ENCODE measurements at places on chromosomes 1 and 21. TPM values are rescaled to one million over a fixed set of nuclear protein-coding genes. Genes with fewer than 3 reads are reported as not detected.

- no peaks in the 10 kb centered on the region for H3K4me1 ChIP-seq
- no peak overlapping the region for H3K27ac ChIP-seq
- no peak overlapping the region for H3K4me3 ChIP-seq
- H3K27me3 ChIP-seq, result no peaks in the 10 kb centered on the region
- no peaks in the 10 kb centered on the region for H3K36me3 ChIP-seq
These were observed 39.1 kb upstream of the NHLH2 start for GRCh38 chr1:115879977-115880376.

DNA sequence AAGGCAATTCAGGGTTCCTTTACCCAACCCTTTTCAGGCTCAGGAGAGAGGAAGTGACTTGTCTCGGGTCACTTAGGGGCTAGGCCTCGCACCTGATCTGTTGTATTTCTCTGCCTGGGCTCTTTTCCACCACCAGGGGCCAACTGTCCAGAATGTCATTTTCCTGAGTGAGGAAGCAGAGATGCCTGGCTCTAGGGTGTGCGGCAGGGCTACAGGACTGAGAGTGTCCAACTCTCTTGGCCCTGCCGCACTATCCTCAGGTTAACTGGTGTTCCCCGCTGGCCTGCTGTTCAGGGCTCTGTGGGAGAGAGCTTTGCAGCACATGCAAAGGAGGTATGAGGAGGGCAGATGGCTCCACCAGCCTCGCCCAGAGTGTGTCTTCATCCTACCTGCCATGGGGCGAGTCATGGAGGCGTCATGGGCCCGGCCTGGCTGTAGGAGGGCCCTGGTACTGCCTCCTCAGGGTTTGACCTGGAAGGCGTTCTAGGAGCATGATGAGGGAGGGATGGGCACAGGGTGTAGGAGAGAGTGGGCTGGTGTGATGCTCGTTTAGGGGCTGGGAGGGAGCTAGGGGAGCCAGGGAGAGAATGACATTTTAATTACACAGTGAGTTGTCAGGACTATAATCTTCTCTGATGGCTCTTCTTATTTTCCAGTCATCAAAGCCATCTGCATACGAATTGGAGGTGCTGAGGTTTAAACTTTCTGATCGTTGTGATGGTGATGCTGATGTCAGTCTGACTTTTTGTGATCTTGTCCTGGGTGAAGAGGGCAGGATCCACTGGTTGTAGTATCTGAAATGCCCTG is 128.3 kb downstream of the NOS1AP start:
- H3K4me3 ChIP-seq, result no peak overlapping the region
- H3K4me1 ChIP-seq, result peaks cover 29% of the 10 kb centered on the region
- DNase-seq, result no peak
- H3K27me3 ChIP-seq, result no peaks in the 10 kb centered on the region
- no peaks in the 10 kb centered on the region for H3K36me3 ChIP-seq
- no peak overlapping the region for H3K27ac ChIP-seq

DNA sequence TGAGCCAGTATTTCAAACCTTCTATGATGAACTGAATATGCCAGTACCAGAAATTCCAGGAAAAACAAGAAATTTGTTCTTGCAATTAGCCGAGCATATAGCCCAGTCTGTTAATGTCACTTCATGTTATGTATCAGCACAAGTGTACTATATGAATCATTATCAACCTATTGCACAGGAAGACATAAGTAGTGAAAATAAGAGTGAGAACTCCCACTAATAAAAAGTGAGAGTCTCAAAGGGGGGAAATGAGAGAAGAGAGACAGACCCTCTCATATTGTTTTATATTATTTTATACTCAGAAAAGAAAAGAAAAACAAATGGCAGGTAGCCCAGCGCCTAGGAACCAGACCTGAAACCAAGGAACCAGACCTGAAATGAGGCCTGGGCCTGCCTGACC is 16.2 kb downstream of the JMJD4 start:
- H3K4me1 ChIP-seq, result no peaks in the 10 kb centered on the region
- H3K4me3 ChIP-seq, result no peak overlapping the region
- H3K27me3 ChIP-seq, result no peaks in the 10 kb centered on the region
- no peak for DNase-seq
- H3K36me3 ChIP-seq, result no peaks in the 10 kb centered on the region
- no peak overlapping the region for H3K27ac ChIP-seq

GRCh38 chr1:22256213-22256512 is 113.3 kb upstream of the WNT4 start:
- H3K36me3 ChIP-seq, result no peaks in the 10 kb centered on the region
- H3K4me1 ChIP-seq, result no peaks in the 10 kb centered on the region
- no peak overlapping the region for H3K4me3 ChIP-seq

HES5 gene
- 28.2 TPM for total RNA-seq

FCGR3B gene
- total RNA-seq, result not detected

- no peaks in the 10 kb centered on the region for H3K27me3 ChIP-seq
- DNase-seq, result no peak
- no peaks in the 10 kb centered on the region for H3K36me3 ChIP-seq
- no peak overlapping the region for H3K4me3 ChIP-seq
These were observed 203.0 kb downstream of the RWDD3 start for GRCh38 chr1:95437011-95437410.

CD58 gene
- 4.2 TPM for total RNA-seq

DNA sequence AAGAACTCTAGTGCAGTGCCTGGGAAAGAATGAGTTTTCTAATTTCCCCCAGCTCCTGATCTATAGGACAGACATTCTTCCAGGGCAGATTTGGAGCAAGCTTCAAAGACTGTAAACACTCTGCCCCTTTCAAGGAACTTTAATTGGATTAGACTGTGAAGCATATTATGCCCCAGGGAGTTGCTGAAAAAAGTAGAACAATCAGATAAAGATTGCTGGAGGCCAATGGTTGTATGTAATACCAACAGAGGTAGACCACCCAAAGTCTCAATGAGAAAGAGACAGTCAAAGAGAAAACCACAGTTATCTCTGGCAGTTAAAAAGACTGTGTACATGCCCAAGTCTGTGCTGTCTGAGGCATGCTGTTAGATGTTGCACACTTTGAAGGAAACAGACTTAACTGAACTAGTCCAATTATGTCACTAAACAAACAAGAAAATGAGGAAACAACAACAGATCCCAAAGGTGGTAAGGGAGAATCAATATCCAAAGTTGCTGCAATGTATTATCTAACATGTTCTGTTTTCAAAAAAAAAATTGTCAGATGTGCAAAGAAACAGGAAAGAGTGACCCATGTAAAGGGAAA is 24.4 kb downstream of the C4BPA start:
- H3K4me1 ChIP-seq, result no peaks in the 10 kb centered on the region
- H3K4me3 ChIP-seq, result no peak overlapping the region
- peaks cover 3% of the 10 kb centered on the region for H3K36me3 ChIP-seq
- no peaks in the 10 kb centered on the region for H3K27me3 ChIP-seq

CD5L gene
- not detected for total RNA-seq

DNA sequence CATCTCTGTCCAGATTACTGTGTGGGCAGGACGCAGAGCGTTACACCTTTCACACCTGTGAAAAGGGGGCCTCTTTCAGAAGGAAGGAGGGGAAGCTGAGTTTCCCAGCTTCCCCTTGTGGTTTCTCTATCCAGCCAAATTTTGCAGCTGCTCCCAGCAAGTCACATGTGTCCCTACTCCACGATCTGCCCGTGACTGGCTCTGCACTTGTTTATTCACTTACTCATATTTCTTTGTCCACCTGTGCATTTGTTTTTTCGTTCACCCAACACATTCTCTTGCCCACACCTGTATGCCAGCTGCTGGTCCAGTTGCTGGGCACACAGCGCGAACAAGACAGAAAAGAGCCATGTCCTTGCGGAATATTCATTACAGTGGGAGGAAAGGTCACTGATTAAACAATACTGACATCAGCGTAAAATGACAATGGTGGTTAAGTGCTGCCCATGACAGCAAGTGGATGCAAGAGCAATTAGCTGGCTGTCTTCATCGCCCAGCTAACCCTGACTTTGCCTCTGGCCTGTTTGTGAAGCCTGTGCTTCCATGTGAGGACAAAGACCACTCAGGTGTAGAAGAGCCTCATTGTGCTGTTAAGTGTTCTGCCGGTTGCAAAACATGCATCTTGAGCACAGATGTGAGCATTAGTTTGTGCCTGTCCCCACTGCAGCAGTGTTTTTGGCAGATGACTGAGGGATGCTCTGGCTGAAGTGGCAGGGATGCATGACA is 28.6 kb upstream of the NEK2 start:
- peaks cover 24% of the 10 kb centered on the region for H3K27me3 ChIP-seq
- H3K4me3 ChIP-seq, result no peak overlapping the region
- H3K27ac ChIP-seq, result no peak overlapping the region
- DNase-seq, result no peak
- H3K4me1 ChIP-seq, result no peaks in the 10 kb centered on the region

DNA sequence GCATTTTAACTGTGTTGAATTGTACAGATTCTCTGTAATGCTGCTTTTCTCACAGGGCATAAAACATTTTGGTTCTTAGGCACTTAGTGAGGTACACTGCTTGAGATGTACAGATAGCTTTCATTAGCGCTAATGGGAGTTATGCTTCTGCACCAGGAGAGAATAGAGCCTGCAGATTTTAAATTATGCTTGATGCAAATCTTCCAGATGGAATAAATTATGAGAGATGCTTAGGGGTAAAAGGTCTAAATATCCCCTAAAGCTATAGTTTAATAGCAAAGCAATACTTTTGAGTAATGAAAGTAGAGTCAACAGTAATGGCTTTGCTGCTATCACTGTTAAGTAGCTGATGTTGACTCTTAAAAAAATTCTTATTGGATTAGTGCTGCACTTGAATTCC is 248.9 kb downstream of the S1PR1 start:
- H3K27me3 ChIP-seq, result no peaks in the 10 kb centered on the region
- DNase-seq, result no peak
- H3K27ac ChIP-seq, result no peak overlapping the region
- H3K4me3 ChIP-seq, result no peak overlapping the region
- peaks cover 4% of the 10 kb centered on the region for H3K4me1 ChIP-seq

LCE2A gene
- not detected for total RNA-seq

DNA sequence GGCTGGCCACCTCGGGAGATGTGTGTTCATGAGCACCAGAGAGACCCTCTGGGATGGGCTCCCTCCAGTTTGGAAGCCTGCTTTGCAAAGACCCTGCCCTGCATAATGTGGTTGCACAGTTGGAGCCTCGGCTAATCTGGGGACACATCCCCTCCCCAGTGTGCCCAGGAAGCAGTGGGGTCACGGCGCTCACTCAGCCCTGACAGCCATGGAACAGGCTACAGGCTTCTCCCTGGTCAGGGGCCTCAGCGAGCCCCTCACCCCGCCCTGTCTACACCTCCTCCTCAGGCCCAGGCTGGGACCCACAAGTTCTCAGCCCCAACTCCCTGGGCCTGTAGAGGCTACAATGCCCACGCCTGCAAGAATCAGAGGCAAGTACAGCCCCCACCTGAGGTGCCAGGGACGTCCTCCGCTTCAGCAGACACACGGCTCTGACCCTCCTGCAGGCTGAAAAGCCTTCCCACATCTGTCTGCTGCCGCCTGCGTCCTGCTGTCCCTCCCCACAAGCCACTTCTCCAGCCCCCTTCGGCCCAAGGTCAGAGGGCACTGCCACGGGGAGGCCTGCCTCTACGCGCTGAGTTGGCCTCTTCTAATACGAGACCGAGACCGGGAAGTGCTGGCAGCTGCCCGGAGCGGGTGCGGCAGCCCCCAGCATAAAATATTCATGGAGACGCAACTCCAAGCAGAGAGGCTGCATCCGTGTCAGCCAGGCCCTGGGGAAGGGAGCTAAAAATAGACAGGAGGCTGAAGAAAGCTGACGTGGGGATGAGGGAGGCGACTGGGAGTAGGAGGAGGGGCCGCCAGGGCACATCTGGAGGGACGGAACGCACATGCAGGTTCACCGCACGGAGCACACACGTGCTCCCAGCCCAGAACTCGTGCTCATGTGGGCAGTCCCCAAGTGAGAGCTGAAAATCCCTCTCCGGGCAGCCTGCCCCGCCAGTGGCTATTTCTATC is 15.2 kb upstream of the GPR153 start:
- H3K27me3 ChIP-seq, result no peaks in the 10 kb centered on the region
- H3K27ac ChIP-seq, result peak overlapping the region; percentile 29
- H3K4me3 ChIP-seq, result no peak overlapping the region

DNA sequence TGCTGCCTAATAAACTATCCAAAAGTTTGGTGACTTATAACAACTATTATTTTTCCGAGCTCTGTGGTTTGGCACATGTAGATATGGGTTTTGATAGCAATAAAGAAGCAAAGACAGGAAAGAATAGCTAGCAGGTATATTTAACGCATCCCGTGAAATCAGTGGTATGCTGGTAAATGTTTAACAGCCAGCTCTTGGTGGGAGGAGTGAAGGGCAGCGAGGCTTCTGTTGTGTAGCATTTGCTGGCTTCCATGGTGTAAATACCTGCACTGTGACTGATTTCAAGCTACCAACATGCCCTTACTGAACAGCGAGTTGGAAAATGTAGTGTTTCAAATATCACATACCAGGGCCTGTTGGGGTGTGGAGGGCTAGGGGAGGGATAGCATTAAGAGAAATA is 291.0 kb downstream of the PRDM2 start:
- H3K36me3 ChIP-seq, result no peaks in the 10 kb centered on the region
- DNase-seq, result no peak
- no peaks in the 10 kb centered on the region for H3K27me3 ChIP-seq
- H3K4me3 ChIP-seq, result no peak overlapping the region
- H3K4me1 ChIP-seq, result peaks cover 4% of the 10 kb centered on the region

ELF3 gene
- 6.9 TPM for total RNA-seq

GRCh38 chr1:33301273-33301984 is 19.5 kb downstream of the A3GALT2 start:
- peaks cover 13% of the 10 kb centered on the region for H3K27me3 ChIP-seq
- H3K4me1 ChIP-seq, result no peaks in the 10 kb centered on the region
- no peak for DNase-seq
- no peaks in the 10 kb centered on the region for H3K36me3 ChIP-seq

DNA sequence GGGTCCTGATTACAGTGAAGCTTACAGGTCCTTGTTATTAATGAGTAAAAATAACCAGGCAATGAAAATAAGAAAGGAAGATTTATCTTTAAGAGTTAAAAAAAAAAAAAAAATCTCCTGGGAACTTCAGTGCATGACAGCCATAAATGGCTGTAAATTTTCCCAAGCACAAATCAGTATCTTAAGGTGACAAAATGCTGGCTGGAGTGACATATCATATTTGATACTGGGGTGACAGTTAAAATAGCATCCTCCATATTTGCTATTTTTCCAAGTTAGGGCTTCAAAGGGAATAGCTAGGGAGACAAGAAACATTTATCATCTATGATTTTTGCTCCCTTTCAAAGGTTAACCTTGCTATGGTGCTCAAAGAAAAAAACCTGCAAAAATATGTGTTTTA is 226.6 kb downstream of the PRDM2 start:
- no peak for DNase-seq
- no peaks in the 10 kb centered on the region for H3K27me3 ChIP-seq
- no peak overlapping the region for H3K4me3 ChIP-seq
- no peaks in the 10 kb centered on the region for H3K4me1 ChIP-seq

GRCh38 chr1:50268049-50268448 is 155.2 kb downstream of the DMRTA2 start:
- no peak overlapping the region for H3K4me3 ChIP-seq
- no peaks in the 10 kb centered on the region for H3K4me1 ChIP-seq
- H3K27ac ChIP-seq, result no peak overlapping the region
- no peaks in the 10 kb centered on the region for H3K36me3 ChIP-seq

CYP4A11 gene
- total RNA-seq, result not detected

All from neural progenitor cell (in vitro differentiated cells).